ENCODE measurements at places on chromosomes 6 and 20. TPM values are rescaled to one million over a fixed set of nuclear protein-coding genes. Genes with fewer than 3 reads are reported as not detected.

Gene SLA2
- not detected for total RNA-seq

Gene KCNK15
- total RNA-seq = 0.96 TPM

Gene ZBTB46
- 0.46 TPM for total RNA-seq

Gene BPIFA1
- not detected for total RNA-seq

Gene KHDC1
- total RNA-seq = 3.5 TPM

Gene CMTR1
- 16.4 TPM for total RNA-seq

Gene BMP5
- not detected for total RNA-seq

Gene AVP
- total RNA-seq = not detected

Gene BANF2
- total RNA-seq = not detected

Gene NT5E
- 20.4 TPM for total RNA-seq

Gene GPX5
- total RNA-seq = not detected

Gene PNPLA1
- not detected for total RNA-seq

Gene RAB44
- total RNA-seq = 0.06 TPM

Gene DNAAF9
- total RNA-seq = 5.0 TPM

Gene TMC2
- not detected for total RNA-seq

Gene GSTA3
- not detected for total RNA-seq

Gene ENPP3
- total RNA-seq = not detected

Gene C20orf144
- 0.13 TPM for total RNA-seq

Gene HCRTR2
- not detected for total RNA-seq

Gene ISM1
- 0.34 TPM for total RNA-seq

Gene HNF4A
- 14.5 TPM for total RNA-seq

Gene RAD21L1
- not detected for total RNA-seq

Gene UTRN
- total RNA-seq = 15.5 TPM

Gene SLC22A2
- total RNA-seq = 0.23 TPM

Gene BHLHE23
- total RNA-seq = not detected

Gene RBPJL
- total RNA-seq = not detected

Gene LGSN
- 3.8 TPM for total RNA-seq

Gene FOXF2
- total RNA-seq = 28.8 TPM

Gene TGM3
- 0.05 TPM for total RNA-seq

Gene SLC24A3
- 0.03 TPM for total RNA-seq

Gene HAO1
- total RNA-seq = not detected

Gene NRSN1
- not detected for total RNA-seq

Gene C6orf120
- 11.9 TPM for total RNA-seq

Gene OTOR
- total RNA-seq = not detected

Gene IMPG1
- total RNA-seq = not detected

Gene EDN3
- 0.30 TPM for total RNA-seq

Gene LHFPL5
- not detected for total RNA-seq

Gene PAK5
- not detected for total RNA-seq

Gene LY6G6C
- total RNA-seq = not detected

Gene LY6G5C
- 0.77 TPM for total RNA-seq

Gene DUSP22
- 13.7 TPM for total RNA-seq

Gene FYN
- 4.9 TPM for total RNA-seq

Gene CSTF1
- total RNA-seq = 33.6 TPM

Gene CTAGE9
- total RNA-seq = not detected

Gene HTR1E
- total RNA-seq = not detected

Gene TP53RK
- total RNA-seq = 13.6 TPM

Gene TRIM31
- 1.7 TPM for total RNA-seq
